Fibroblast of lung (primary cell): ENCODE measurements at places on chromosomes 1 and 21.

DNA sequence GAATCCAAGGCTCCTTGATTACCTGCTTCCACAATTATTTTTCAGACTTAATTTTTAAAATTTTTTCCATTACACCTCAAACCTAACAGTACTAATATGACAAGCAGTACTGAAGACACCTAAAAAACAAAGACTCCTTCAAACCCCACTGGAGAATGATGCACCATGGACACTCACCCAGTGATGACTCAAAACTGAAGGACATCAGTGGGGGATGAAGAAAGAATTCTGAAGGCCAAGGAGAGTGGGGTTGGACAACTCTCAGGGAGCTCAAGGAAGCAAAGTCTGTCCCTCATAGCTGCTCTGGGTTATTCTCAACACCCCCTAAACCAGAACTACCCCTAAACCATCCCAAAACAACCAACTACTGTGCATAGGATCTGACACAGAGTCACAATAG lies 2.4 kb upstream of the ARHGAP29 start:
- no peak for DNase-seq

DNA sequence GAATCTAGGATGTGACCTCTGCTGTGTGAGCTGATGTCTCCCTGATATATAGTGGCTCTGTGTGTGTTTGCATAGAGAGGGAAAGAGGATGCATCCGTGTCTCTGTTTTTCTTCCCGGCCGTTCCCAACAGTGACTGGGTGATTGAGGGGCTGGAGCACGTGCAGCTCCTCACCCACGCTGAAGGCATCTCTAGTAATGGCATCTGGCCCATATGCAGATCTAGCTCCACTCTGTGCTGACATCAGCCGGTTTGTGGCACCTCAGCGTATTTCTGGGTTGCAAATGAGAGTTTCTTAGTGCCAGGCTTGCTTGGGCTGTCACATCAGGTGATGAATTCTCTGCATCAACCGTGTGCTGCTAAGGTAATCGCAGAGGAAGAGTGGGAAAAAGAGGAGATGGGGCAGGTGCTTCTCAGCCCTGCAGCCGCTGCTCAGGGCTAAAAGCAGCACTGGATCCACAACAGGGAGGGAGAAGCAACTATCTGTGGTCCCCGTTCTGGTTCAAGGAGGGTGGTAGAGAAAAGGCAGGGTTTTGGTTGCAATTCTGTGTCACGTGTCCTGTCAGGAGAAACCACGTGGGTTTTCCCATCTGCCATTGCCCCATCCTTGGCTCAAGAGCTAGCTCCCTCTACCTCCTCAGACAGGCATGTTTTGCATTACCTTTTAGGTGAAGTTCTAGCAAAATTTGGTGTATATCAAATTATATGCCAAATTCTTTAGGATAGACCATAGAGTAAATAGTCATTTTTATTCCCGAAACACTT lies 282.9 kb downstream of the PBX1 start:
- no peak for DNase-seq

DNA sequence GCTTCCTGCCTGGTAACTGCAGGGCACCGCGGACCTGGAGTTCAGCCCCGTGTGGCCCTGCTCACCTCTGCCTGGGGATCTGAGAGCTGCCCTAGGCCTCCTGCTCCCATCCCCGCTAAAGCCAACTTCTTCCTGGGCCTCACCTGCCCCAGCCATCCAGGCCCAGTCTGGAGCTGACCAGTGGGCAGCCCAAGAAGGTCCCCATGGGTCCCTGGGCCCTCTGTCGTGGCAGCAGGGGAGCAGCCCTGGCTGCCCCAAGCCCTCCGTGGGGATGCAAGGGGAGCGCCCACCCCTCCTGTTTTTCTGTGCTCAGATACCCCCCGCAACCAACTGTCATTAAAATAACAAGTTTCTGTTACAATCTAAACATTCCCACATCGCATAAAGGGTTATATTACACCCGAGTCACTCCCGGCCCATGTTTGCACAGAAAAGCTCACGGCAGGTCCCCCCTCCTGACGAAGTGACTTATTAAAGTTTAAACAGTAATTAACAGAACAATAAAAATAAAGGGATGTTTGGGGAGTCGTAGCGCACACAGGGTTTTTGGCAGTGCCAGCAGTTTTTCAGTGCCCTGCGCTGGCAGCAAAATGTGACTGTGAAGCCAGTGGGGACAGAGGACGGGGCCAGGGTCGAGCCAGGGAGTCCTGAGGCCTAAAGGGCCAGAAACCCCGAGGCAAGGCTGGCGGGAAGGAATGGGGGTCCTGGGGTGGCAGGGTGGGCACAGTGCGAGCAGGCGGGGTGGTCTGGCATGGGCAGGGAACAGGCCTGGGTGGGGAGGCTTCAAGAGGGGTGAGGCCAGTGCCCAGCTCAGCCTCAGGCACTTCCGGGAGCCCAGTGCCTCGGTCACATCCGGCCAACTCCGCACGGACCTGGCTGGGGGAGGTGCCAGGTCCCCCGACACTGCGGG lies 121.5 kb downstream of the CASZ1 start:
- DNase-seq: no peak

DNA sequence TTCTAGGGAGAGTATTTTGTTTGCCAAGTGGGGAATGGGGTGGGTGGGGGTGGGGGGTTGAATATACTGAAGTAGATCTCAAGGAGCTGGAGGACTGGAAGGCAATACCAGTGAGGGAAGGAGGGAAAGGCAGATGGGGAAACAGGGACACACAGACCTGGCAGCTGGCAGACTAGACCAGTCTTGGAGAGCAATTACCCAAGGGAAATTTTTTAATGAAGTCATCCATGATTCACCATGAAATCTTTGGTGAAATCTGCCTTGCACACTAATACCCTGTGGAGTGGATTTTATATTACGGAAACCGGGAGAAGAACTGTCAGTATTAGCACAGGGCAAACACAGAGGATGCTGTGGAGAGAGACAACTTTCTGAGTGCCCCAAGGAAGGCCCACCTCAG lies 29.7 kb upstream of the MARK1 start:
- DNase-seq: no peak

DNA sequence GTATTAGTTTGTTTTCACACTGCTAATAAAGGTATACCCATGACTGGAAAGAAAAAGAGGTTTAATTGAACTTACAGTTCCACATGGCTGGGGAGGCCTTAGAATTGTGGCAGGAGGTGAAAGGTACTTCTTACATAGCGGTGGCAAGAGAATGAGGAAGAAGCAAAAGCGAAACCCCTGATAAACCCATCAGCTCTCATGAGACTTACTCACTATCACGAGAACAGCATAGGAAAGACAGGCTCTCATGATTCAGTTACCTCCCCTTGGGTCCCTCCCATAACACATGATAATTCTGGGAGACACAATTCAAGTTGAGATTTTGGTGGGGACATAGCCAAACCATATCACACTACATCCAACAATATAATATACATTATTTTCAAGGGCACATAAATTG lies 145.7 kb upstream of the BARHL2 start:
- no peak for DNase-seq

DNA sequence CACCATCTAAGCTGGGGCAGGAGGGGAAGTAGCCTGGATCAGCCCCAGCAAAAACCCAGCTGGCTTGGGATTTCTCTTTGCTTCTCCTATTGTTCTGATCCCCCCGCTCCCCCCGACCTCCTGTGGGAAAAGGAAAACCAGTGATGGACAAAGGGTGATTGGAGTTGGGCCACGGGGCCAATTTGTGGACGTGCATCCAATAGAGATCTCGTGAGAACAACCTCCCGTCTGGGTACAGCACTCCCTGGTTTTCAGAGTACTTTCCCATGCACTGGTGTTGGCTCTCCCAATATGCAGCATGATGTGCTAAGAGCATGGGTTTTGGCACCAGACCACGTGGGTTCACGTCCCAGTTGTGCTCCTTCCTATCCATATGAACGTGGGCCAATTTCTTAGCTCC lies 9.0 kb downstream of the BLACAT1 start:
- no peak for DNase-seq

DNA sequence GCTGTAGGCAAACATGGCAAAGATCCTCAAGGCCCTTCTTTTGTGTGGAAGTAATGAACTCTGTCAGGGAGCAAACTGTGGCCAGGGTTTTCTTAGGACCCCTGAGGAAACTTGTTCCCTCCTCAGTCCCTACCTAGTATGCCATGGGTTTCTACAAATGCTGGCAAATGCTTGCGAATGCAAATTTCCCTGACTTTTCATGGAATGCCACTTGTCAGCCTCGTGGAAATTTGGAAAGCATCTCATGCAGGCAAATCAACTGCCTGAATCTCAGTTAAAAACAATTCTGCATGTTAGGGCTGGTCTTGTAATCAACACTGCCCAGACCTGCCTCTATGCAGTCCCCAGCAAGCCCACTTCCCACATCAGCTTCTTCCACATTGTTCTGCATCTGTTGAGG lies 334.9 kb upstream of the AJAP1 start:
- DNase-seq: no peak

DNA sequence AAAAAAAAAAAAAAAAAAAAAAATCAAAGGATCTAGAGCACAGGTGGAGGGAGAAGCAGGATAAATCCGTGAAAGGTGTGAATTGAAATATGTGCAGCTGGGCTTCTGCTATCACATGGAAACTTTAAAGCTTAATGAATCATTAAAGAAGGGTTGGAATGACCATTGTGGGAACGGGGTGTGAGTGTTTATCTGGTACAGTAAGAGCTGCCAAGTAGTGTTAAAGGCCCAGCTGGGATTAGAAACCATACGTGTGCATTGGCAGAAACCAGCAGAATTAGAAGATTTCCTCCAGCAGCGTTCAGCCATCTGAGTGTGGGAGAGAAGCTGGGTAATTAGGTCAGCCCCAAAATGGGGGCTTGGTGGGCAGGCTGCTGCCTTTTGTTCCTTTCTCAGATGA lies 13.5 kb downstream of the FALEC start:
- DNase-seq: peak; percentile 94

DNA sequence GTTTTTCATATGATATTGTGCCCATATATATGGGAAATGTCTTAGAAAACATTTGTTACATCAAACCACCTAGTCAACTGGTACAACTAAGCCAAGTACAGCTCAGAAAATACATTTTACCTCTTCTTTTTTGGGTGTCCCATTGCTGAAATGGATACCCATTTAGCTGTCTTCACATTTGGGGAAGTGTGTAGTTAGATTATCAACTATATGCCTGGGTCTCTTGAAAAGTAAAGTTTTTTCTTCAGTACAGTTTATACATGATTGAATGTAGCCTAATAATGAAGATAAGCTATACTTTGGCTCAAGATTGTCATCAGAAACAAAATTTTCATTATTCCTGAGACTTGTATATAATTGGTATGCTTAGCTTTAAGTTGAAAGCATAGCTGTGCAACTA lies 2.0 kb downstream of the AGO3 start:
- DNase-seq: no peak

- no peak for DNase-seq
Measured at GRCh38 chr1:230295367-230295766, 130.8 kb downstream of the PGBD5 start.

- DNase-seq: peak; percentile 18
Measured at GRCh38 chr1:242467556-242468145, 56.8 kb downstream of the PLD5 start.
